ENCODE measurements at places on chromosomes 3 and 15. TPM values are rescaled to one million over a fixed set of nuclear protein-coding genes. Genes with fewer than 3 reads are reported as not detected.

The ITIH1 gene
- polyA plus RNA-seq: 0.75 TPM

The CCDC39 gene
- polyA plus RNA-seq: not detected

The ARHGEF3 gene
- polyA plus RNA-seq: 14.4 TPM

The OSTN gene
- polyA plus RNA-seq: not detected

The CRYGS gene
- 2.0 TPM for polyA plus RNA-seq

DNA sequence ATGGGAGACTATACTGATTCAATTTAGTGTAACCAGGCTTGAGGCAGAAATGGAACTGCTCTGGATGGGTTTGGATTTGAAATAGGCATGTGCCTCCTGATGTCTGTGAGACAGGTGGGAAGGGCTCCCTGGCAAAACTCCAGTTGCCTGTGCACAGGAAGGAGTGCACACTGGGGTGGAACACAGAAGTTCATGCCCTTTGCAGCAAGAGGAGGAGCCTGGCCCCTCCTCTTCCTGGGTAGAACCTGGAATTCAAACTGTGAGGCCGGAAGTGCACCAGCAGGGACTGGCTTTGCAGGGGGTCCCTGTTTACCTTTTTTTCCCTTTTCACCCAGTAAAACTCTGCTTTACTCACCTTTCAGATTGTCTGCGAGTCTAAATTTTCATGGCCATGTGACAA, 99.9 kb downstream of the GMPS start:
- no peak overlapping the region for H3K27ac ChIP-seq
- DNase-seq: no peak
- H3K4me3 ChIP-seq: no peak overlapping the region
- no peaks in the 10 kb centered on the region for H3K27me3 ChIP-seq
- no peaks in the 10 kb centered on the region for H3K4me1 ChIP-seq

DNA sequence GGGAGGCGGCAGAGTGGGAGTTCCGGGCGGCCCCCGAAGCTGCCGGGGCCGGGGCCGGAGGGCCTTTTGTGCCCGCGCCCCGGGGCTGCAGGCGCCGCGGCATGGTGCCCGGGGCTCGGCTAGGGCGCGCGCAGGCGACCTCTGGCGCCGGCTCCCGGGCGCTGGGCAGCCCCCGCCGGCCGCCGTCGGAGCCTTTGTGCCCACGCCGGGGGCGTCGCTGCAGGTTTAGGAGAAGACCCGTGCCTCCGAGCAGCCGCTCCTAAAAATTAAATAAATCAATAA, 299 bp downstream of the PAQR9 start:
- H3K27ac ChIP-seq: no peak overlapping the region
- H3K4me3 ChIP-seq: no peak overlapping the region
- peaks cover 59% of the 10 kb centered on the region for H3K27me3 ChIP-seq
- H3K36me3 ChIP-seq: no peaks in the 10 kb centered on the region
- no peak for DNase-seq

GRCh38 chr15:80732167-80732566, 37.1 kb downstream of the ABHD17C start:
- no peaks in the 10 kb centered on the region for H3K4me1 ChIP-seq
- no peak for DNase-seq
- no peaks in the 10 kb centered on the region for H3K36me3 ChIP-seq

- H3K27ac ChIP-seq: no peak overlapping the region
- H3K4me1 ChIP-seq: no peaks in the 10 kb centered on the region
- no peaks in the 10 kb centered on the region for H3K36me3 ChIP-seq
- no peaks in the 10 kb centered on the region for H3K27me3 ChIP-seq
- no peak overlapping the region for H3K4me3 ChIP-seq
Measured at GRCh38 chr3:45199837-45200648, 26.0 kb downstream of the TMEM158 start.

DNA sequence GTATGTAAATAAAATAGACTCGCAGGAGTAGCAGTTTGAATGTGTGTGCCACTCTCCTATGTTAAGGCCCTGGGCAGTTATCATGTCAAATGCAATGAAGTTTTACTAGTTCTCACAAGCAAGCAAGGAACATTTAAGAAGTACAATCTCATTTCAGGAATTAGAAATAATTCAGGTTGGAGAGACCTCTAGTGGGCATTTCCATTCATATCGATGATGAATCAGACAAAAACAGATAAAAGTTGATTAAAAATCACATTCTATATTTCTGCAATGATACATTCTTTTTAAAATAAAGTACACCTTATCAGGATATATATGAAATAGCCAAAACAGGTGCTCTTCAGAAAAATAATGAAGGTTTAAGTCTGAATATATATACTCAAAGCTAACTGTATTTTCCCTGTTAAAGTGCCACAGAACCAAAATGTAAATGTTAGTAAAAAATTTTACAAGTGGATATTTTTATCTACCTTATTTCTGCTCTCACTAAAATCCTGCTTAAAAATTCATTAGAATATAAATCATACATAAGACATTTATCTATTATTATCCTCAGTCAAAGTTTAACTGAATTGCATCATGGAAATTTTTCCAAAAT, 492.4 kb upstream of the FRG2C start:
- H3K27me3 ChIP-seq: no peaks in the 10 kb centered on the region
- no peaks in the 10 kb centered on the region for H3K36me3 ChIP-seq
- H3K4me1 ChIP-seq: no peaks in the 10 kb centered on the region
- H3K4me3 ChIP-seq: no peak overlapping the region
- DNase-seq: no peak
- H3K27ac ChIP-seq: no peak overlapping the region

- no peak overlapping the region for H3K4me3 ChIP-seq
- H3K4me1 ChIP-seq: peaks cover 29% of the 10 kb centered on the region
- no peaks in the 10 kb centered on the region for H3K27me3 ChIP-seq
- peak overlapping the region; percentile 85 for H3K27ac ChIP-seq
- no peak for DNase-seq
- H3K36me3 ChIP-seq: peaks cover 29% of the 10 kb centered on the region
Measured at GRCh38 chr15:41292521-41292920, 39.9 kb downstream of the OIP5 start.

GRCh38 chr3:183394150-183394549, 34.3 kb downstream of the MCF2L2 start:
- no peaks in the 10 kb centered on the region for H3K36me3 ChIP-seq
- no peak overlapping the region for H3K4me3 ChIP-seq
- no peak overlapping the region for H3K27ac ChIP-seq

- H3K4me3 ChIP-seq: no peak overlapping the region
- H3K27me3 ChIP-seq: peaks cover 2% of the 10 kb centered on the region
- no peaks in the 10 kb centered on the region for H3K36me3 ChIP-seq
- H3K4me1 ChIP-seq: no peaks in the 10 kb centered on the region
- DNase-seq: no peak
Measured at GRCh38 chr15:60137711-60138396, 133.7 kb downstream of the FOXB1 start.

DNA sequence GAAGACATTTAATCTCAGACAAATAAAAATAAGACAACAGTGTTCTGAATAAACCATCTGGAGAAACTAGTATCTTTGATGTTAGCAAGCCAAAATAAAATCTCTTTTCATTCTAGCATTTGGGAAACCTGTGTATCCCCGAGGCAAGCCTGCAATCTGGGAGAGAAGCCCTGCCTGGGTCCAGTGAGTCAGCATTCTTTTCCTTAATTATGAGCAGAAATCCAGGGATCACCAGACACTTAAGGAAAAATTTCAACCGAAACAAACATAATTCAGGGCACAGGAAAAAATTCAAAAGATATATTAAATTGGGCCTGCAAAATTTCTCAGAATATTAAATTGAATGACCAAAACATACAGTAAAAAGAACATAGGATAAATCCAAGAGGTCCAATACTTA, 4.2 kb downstream of the NCBP2 start:
- H3K36me3 ChIP-seq: peaks cover 67% of the 10 kb centered on the region
- peaks cover 13% of the 10 kb centered on the region for H3K4me1 ChIP-seq
- no peak overlapping the region for H3K27ac ChIP-seq
- no peak overlapping the region for H3K4me3 ChIP-seq
- DNase-seq: no peak

DNA sequence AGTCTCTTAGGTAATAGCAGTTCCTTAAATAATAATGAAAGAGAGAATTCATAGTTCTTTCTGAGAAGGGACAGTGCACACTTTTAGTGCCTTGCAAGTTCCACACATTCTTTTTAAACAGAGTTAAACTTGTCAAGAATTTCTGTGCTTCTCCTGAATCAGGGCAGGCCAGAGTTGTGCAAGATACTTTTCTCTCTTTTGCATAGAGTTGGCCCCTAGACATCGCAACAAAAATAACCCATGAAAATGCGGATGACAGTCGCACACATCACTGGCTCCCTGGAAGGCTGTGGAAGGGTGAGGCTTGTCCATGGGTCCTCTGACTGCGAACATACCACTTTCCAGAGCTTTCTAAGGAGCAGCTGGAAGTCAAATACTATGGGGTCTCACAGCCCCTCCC, 40.1 kb downstream of the FBLN2 start:
- H3K27me3 ChIP-seq: no peaks in the 10 kb centered on the region
- no peak overlapping the region for H3K27ac ChIP-seq
- no peaks in the 10 kb centered on the region for H3K4me1 ChIP-seq
- no peak for DNase-seq
- no peak overlapping the region for H3K4me3 ChIP-seq
- no peaks in the 10 kb centered on the region for H3K36me3 ChIP-seq

- peaks cover 58% of the 10 kb centered on the region for H3K4me1 ChIP-seq
- DNase-seq: peak; percentile 95
- peak overlapping the region; percentile 90 for H3K27ac ChIP-seq
- no peaks in the 10 kb centered on the region for H3K36me3 ChIP-seq
Measured at GRCh38 chr3:72274493-72275330, 489.8 kb upstream of the PROK2 start.

DNA sequence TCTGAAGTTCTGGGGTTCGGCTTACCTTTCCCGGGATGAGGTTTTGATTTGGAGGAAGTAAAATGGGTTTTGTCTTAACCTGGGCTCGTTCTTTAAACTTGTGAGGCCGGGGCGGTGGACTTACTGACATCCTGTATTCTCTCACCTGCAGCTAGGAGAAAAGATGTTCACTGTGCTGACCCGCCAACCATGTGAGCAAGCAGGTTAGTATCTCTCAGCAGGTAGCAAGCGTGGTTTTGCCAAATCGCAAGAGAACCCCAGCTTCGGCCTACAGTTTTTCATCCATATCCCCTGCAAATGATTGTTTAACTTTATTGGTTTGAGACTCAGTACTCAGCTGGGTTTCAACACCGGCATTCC, 891 bp downstream of the ENTPD3 start:
- no peak overlapping the region for H3K4me3 ChIP-seq
- no peaks in the 10 kb centered on the region for H3K4me1 ChIP-seq
- no peak overlapping the region for H3K27ac ChIP-seq
- H3K27me3 ChIP-seq: peaks cover 34% of the 10 kb centered on the region
- DNase-seq: no peak

DNA sequence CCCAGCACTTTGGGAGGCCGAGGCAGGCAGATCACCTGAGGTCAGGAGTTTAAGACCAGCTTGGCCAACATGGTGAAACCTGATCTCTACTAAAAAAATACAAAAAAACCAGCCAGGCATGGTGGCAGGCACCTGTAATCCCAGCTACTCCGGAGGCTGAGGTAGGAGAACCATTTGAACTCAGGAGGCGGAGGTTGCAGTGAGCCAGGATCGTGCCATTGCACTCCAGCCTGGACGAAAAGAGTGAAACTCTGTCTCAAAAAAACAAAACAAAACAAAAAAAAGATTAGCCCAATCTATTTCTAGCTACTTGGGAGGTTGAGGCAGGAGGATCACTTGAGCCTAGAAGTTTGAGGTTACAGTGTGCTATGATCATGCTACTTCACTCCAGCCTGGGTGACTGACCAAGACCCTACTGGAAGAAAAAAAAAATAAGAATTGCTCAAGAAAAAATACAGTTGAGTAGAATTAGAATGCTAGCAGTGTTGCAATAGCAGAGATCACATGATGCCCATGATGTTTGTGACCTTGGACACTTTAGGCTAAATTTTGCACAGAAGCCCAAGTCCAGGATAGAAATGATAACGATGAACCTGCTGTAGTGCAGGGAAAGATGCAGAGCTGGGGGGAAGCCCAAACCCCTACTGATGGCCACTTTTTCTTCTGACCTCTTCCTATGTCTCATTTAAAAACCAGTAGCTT, 162.2 kb downstream of the LPP start:
- DNase-seq: peak; percentile 62
- H3K27ac ChIP-seq: no peak overlapping the region
- H3K4me3 ChIP-seq: no peak overlapping the region
- peaks cover 11% of the 10 kb centered on the region for H3K4me1 ChIP-seq
- no peaks in the 10 kb centered on the region for H3K36me3 ChIP-seq

GRCh38 chr15:35679186-35679585, 133.2 kb upstream of the DPH6 start:
- H3K4me3 ChIP-seq: no peak overlapping the region
- no peak overlapping the region for H3K27ac ChIP-seq
- no peaks in the 10 kb centered on the region for H3K27me3 ChIP-seq

DNA sequence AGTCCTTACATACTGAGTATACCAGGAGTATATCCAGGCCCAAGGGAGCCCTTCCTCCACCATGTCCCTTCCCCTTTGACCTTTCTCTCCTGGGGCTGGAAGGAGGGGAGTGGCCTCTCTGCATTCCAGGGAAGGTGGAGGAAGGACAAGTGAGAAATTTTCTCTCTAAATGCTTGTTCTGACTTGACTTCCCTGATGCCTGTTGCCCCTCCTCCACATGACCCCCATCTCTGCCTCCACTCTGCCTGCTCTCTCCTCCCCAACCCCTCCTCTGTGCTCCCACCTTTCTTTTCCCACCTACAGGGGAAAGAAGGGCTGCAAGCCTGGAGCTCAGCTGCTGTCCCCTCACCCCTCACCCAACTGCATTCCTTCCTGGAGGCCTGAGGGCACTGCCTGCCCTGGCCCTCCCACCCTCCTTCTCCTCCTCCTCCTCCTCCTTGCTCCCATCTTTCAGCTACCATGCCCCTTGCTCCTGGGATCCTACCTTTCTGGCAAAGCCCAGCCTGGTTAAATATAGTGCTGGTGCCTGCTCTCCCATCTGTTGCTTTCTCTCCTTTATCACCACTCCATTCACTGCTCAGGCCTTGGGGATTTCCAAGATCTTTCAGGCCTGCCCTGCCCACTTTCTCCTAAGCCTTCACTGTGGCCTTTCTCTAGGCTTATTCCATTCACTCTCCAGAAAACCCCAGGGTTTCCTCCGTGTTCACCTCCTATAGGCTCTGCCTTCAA, 8.5 kb upstream of the DAG1 start:
- H3K4me1 ChIP-seq: peaks cover 10% of the 10 kb centered on the region
- no peak overlapping the region for H3K27ac ChIP-seq
- H3K27me3 ChIP-seq: no peaks in the 10 kb centered on the region

DNA sequence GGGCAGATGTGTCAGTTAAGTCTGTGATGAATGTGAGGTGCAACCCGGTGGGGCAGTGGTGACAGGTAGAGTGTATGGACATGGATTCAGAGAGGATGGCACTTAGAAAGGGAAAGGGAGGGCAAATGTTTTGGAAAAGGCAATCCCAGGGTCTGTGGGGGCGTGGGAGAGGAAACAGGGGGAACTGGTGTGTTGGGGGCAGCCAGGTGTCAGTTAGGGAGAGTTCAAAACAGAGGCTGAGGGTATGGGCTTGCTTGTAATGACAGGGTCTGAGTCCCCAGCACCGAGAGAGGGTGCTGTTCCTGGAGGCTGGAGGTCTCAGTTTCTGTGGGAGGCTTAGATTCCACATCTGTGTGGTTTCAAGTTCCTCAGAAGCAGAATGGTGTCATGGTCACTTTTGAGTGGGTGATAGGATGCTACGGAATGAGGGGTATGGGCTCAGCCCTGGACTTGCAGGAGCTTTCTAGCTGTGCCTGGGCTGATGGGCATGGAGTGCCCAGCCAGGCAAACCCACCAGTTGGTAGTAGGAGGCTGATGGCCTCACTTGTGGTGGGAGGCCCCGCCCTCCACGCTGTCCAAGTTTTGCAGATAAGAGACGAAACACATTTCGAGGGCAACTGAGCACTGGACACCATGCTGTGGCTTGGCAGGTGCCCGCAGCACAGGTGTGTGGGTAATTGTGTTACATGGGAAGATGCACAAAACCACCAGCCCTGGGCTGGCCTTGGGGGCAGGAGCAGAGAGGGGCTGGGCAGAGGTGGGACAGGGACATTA, 209.4 kb downstream of the RPLP1 start:
- H3K4me3 ChIP-seq: no peak overlapping the region
- H3K36me3 ChIP-seq: no peaks in the 10 kb centered on the region
- DNase-seq: no peak
- no peak overlapping the region for H3K27ac ChIP-seq
- H3K27me3 ChIP-seq: no peaks in the 10 kb centered on the region
- peaks cover 47% of the 10 kb centered on the region for H3K4me1 ChIP-seq

All from CD14-positive monocyte (primary cell).